ENCODE measurements at places on chromosomes 11 and 22.

DNA sequence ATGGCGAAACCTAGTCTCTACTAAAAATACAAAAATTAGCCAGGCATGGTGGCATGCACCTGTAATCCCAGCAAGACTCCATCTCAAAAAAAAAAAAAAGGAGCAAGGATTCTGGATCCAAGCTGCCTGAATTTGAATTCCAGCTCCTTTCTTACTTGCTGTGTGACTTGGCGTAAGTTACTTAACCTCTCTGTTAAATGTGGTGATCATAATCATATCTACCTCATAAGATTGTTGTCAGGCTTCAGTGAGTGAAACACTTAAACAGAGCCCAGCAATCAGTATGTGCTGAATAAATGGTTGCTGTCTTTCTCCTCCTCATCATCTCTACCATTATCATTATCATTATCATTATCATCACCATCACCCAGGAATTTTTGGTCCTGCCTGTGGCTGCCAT is 2.7 kb downstream of the MB start:
- DNase-seq, result no peak

DNA sequence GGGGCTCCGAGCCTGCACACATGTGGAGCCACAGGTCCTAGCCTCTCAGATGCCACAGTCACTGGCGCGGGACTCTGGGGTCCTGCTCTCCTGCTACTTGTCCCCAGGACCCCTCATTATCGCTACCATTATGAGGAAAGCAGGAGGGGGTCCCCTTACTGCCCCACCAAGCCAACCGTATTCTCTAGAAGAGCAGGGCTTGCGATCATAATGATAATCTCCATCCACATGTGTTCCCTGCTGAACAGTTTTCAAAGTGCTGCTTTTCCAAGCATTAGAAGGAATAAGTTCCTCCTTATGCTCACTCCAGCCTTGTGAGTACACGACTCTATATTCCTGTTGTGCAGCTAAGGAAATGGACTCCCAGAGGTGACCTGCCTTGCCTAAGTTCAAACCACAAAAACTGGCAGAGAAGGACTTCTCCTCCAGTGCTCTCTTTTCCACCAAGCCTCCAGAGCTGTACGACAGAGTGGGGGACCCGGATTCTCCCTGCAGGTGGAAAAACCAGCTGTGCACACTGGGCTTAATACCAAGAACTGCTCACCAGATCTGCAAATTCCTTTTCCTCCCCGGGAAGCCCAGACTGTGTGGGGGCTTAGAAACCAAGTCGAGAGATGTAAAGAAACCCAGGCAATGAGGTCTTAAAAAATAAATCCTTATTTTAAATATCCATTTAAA is 92.8 kb upstream of the DRD2 start:
- no peak for DNase-seq

GRCh38 chr11:56624661-56625110 is 10.0 kb upstream of the OR5M1 start:
- DNase-seq, result peak; percentile 33

DNA sequence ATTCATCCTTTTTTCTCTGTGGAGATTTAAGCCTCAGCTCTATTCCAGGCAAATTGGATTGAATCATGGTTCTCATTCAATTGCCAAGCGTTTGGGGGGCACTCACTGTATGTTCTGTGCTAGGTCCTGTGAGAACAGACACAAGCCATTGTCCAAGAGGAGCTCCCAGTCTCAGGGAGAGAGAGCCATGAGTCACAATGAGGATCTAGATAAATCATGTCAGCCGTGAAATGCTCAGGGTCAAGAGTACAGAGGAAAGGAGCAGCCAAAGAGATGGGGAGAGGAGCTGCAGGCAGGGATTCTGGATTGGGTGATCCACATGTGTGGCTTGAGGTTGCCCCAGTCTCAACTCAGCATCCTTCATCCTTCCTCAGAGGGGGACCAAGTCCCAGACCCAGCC is 93.6 kb downstream of the FEZ1 start:
- peak; percentile 51 for DNase-seq

DNA sequence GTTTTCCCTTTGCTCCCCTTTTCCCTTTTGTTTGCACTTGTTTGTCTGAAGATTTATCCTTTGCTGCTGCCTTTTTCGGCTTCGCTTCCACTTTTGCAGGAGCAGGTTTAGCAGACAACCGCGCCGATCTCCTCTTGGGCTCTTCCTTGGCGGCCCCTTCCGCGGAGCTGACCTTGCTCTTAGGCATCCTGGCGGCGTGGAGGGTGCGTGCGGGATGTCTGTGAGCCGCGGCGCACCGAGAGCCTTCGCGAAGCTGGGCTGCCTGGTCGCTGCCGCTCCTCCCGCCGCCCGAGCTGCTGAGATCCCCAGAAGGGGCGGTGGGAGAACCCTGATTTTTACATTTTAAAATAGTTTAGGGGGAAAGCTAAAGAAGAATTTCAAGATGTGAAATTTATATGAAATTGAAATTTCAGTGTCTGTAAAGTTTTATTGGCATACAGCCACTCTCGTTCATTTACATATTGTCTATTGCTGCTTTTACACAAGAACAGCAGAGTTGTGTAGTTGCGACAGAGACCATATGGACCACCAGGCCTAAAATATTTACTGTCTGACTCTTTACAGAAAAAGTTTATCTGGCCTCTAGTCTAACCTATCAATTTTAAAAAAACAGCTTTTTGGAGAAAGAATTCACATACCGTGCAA is 105.2 kb upstream of the RRM1 start:
- no peak for DNase-seq

DNA sequence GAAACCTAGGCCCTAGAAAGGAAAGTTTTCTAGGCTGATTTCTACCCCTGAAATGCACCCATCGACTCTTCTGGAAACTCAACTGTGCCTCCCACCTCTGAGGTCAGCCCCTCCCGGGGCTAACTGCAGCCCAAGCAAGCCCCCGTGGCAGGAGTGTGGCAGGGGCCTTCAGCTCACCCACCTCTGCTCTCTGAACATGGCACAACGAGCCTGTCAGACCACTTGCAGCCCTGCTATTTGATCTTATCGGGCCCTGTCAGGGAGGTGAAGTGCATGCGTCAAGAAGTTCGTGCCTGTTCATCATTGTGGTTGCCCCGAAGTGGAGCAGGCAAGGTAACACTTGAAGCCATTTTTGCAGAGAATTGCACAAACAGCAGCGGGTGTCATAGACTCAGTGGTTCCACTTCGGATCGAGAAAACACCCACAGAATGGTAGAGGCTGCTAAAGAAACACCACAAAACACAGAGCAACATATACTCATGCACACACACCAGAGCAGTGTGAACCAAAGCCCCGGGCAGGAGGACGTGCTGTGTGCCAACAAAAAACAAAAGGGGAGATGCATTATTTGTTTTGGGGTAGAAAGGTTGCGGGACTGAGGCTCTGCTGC is 262.7 kb downstream of the ETS1 start:
- DNase-seq, result no peak

DNA sequence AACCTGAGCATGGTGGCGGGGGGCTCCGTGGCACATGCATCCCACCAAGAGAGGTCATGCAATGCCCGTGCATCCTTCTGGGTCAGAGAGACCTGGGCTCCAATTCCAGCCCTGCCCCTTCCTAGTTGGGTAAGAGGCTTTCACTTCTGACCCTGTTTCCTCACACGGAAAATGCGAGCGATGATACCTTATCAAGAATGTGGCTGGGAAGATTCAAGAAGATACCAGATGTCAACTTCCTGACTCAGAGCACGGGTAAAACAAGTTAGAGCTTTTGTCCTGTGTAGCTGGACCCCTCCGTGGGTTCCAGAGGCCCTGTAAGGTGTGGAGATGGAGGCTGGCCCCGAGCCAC is 8.7 kb upstream of the DGKZ start:
- no peak for DNase-seq

DNA sequence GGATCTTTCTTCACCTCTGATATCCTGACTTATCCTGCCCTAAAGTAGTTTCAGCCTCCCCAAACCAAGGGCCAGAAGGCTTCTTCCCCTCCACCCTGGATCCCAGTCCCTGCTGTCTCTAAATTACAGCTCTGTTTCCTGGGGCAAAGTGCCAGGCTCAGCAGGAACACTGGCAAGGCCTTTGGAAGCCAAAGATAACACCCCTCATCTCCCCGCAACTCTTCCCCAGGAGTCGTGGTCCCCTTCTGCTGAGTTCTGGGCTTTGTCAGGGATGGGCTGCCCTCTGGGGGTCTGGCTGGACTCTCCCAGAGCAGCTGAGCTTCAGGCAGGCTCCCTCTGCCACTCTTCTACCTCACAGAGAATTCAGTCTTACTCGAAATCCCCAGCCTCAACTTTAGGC is 53.8 kb upstream of the AMPD3 start:
- no peak for DNase-seq

DNA sequence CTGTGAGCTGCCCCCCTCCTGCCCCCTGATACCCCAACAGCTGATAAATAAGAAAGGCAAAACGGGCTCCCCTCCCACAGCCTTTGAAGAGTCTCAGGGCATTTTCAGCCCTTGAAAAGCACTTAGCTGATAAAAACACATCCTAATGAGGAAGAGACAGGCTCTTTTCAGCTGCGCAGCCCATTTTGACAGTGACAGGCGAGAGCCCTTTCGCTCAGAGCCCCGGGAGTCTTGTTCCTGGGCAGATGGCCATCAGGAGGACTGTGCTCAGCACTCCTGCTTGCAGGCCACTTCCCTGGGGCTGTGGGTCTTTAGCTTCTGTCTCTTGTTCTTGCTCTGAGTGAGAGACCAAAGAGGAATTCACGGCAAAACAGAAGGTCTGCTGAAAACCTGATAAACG is 757.2 kb downstream of the BRD1 start:
- no peak for DNase-seq

- no peak for DNase-seq
These were observed 32.7 kb downstream of the ZNF143 start for GRCh38 chr11:9493492-9493891.

- no peak for DNase-seq
These were observed 30.1 kb upstream of the ZBTB44 start for GRCh38 chr11:130344841-130345240.

DNA sequence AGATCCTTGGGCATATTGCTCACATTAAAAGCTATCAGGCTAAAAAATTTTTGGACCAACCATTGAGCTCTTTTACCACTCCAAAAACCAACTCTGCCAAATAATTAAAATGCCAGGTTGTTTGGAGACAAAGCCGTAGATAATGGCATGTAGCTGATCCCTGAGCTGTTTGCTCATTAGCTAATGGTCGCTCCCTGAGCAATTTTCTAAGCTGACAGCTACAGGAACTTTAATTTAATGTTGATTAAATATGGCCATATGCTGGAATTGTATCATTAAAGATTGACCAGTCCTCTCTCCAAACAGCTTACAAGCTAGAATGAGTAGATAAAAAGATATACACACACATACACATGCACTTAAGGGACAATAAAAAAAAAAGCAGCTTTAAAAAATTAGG is 216.2 kb upstream of the ARHGAP20 start:
- DNase-seq, result no peak

All from fibroblast of pulmonary artery (primary cell).